Gastrocnemius medialis (tissue), 4 donors: ENCODE measurements at places on chromosomes 12 and 14.

DNA sequence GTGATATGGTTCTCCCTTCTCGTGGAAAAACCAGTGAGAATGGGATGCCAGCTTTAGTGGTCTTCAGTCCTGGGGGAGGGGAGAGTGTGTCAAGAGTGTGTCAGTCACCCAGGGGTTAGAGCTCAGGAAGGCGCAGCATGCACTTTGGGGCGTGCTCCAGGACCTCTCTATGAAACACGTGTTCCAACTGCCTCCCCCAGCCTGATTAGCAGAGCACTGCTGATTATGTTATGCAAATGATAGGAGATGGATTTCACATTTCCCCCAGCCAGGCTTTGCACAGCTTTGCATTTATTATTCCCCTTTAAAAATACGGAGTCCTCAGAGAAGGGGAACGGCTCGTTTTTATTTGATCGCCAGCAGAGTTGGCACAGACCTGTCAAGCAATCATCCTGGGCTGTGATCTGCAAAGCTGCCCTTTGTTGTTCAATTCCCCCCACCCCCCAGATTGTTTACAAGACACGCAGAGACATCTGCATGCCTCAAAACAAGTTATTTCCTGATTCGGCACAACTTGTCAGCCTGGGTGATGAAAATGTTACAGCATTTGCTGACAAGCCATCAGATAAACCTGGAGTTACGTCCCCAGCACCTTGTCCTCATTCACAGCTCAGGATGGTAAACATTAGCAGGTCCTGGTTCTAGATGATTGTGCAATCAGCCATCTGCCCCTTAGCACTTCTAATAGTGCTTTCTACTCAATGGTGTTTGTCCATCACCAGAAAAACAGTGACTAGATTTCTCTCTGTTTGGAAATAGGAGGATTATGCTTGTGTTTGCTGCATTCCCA, 196.5 kb downstream of the NOVA1 start:
- no peak for DNase-seq

- no peak for DNase-seq
Measured at GRCh38 chr12:54562750-54563356, 13.5 kb downstream of the PDE1B start.

DNA sequence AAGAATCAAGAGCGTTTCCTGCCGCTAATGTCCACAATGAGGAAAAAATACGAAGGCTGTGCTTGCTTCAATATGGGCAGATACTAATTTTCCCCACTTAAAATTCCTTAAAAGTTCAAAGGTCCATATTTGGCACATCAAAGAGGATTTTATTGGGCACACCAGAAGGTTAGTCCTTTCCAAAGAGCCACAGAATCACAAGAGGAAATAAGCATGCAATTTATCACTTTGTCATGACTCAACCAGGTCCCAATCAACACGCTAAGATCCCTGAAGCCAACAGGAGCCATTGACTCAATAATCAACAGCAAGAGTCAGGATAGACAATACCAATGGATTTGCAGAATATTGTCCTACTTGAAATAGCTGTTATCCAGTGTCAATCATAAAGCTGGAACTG, 80.6 kb downstream of the MAP1LC3B2 start:
- DNase-seq, result no peak

DNA sequence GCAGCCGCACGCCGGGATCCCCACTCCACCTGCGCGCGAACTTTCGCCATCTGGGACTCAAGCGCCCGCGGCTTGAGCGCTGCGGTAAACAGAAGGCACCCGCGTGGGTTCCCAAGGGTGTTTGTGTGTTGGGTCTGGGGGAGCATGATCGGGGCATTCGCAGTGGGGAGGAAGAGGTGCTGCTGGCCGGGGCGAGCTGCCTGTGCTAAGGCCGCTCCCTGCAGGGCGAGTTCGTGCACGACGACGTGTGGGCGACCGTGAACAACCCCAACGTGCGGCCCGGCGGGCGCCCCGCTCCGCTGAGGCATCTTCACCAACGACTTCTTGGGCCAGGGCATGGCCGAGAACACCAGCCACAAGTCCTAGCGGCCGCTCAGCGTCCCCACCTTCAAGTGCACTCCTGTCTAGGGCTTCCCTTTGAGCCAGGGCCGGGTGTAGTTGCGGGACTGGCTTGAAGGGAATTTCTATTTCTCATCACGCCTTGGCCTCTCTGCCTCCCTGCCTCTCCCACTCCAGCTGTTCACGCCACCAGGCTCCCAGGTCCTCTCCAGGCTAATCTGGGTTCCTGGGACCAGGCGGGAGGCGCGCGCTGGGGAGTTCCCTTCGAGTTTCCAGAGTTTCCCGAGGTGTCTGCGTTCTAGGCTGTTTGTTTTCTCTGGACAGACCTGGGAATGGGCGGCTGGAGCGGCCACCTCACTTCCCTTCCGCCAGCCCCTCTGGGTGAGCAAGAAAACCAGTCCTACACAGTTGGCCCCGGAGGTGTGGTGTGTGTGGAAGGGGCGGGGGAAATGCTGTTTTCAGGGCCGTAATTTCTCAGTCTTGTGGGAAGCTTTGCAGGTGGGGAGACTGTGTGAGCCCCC, 417.8 kb upstream of the TMTC1 start:
- DNase-seq, result no peak

GRCh38 chr12:49987625-49988303, 15.0 kb downstream of the AQP6 start:
- no peak for DNase-seq

- DNase-seq, result no peak
Measured at GRCh38 chr14:32134448-32135097, 57.5 kb downstream of the ARHGAP5 start.

- DNase-seq, result no peak
Measured at GRCh38 chr14:36967892-36968555, 204.4 kb downstream of the SLC25A21 start.

DNA sequence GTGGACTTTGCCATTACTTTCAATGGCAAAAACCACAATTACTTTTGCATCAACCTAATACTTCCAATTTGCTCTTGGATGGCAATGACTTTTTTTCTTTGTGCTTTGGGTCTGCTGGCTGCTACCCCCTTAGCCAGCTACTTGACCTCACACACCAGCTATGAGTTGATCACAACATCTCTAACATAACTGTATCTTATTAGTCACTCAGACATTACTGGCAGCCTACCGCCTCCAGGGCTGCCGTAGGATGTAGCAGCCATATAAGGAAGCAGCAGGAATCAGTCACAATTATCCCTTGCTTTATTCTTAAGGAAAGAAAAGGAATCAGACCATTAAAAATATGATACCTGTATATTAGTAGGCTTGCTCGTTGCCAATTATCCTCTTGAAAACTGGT, 260.5 kb downstream of the ADAMTS20 start:
- DNase-seq, result no peak

GRCh38 chr12:15962760-15963159, 51.6 kb downstream of the DERA start:
- no peak for DNase-seq

DNA sequence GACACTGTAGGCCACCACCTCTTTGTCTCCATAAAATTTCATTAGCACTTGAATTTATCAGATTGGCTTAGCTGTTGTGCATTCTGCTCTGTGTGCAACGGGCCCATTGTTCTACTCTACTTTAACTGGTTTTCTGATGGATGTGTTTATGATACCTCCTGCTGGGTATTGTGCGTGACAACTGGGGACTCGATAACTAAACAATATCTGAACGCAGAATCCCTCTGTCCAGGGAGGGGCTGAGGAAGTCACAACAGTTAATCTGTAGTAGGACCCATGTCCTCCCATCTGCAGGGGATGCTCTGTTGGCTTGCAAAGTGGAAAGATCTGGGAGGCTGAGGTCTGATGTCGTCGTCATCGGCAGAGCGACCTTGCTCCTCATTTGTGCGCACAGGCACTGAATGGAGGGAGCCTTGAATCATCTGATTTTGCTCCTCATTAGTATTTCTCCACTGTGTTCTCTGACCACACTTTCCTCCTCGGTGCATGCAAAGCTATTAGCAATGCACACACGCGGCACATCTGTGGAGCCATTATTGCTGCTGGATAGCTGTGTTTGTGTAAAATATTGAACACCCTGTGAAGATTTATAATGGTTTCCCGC, 422.5 kb downstream of the NRXN3 start:
- no peak for DNase-seq

DNA sequence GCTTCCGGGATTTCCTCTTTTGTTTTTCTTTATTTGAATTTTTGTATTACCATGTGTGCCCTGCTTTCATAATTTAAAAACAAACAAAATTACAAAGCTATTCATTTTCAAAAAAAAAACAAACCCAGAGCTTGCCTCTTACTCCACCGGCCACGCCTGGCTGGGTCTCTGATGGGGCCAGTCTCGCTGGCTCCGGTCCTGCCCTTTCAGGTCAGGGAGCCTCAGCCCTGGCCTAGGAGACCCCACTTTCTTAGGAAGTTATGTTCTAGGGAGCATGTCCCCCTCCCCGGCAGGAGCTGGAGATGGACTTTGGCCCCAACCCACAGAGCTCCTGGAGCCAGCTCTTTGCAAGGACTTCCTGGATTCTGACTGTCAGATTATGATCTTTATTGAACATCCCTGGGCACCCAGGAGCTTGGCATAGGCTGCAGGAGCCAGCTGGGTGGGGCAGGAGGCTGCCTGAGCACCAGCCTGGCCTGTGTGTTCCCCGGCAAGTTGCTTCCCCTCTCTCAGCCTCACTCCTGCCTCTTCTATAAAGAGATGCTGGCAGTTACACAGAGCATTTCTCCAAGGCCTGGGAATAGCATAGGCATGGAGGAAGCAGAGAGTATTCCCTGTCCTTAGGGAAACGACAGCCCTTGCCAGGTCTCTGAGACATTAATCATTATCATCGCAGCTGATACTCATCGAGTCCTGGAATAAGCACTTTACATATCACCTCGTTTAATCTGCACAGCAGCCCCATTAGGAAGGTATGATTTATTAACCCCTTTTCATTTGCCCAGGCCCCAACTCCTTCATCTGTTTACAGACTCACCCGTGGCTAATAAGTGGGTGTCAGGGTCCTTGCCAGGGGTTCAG, 3.5 kb downstream of the DEGS2 start:
- DNase-seq, result no peak

- no peak for DNase-seq
Measured at GRCh38 chr12:75848961-75849360, 182.6 kb downstream of the PHLDA1 start.

DNA sequence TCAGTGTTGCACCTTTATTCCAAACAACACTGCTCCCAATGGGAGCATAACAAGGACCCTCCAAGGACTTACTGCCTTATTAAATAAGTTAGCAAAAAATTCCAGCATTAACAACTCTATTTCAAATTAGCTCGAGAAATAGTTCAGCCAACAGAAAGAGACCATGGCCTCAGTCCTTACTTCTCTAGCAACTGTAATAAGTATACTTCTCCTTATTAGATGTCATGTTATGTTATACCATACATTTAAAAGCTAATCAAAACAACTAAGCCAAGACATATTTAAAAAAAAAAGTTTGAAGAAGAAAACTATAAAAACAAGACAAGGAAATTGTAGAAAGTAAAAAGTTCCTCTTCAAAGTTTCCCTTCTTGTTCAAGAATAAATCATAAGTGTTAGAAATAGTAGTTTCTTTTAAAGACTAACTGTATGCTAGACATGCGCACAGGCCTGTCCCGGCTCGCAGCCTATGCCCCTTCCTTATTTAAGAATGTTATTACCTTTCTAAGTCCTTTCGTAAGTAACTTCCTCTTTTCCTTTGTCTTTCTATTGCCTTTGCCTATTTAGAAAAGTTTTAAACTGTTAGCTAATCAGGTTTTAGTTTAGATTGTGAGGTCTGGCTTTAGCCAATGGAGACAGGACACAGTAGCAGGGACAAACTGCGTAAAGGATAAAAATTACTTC, 68.6 kb downstream of the RESF1 start:
- DNase-seq, result no peak

DNA sequence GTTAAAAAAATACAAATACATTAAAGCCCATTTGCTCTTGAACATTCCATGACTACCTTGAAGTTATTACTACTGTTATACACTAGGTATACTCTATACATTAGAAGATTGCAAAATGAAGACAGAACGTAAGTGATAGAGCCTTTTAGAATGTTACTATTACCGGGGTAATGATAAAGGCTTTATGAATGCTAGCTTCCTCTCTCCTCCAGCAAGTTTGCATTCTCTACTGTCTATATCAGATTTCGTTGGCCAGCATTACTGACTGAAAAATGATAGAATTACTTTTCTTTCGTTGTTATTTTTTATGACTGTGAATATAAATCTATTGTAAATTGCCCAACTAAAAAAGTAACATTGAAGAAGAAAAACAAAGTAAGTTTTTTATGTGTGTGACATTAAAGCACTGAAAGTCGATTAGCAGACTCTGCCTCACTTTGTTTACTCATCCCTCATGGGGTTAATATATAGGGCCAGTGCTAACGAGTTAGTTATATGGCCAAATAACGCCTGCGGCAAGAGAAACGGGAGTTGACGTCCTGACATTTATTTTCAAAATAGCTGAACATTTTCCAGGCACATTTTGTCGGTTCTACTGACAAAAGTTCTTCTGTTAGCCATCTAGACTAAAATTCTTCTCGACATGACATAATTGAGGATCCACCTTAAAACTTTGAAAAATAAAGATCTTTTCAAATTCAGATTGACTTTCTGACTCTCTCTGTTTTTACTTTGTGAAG, 163.8 kb upstream of the KITLG start:
- no peak for DNase-seq

- no peak for DNase-seq
Measured at GRCh38 chr12:24798335-24798734, 150.6 kb downstream of the BCAT1 start.

GRCh38 chr14:67944605-67945004, 125.0 kb downstream of the RAD51B start:
- no peak for DNase-seq

DNA sequence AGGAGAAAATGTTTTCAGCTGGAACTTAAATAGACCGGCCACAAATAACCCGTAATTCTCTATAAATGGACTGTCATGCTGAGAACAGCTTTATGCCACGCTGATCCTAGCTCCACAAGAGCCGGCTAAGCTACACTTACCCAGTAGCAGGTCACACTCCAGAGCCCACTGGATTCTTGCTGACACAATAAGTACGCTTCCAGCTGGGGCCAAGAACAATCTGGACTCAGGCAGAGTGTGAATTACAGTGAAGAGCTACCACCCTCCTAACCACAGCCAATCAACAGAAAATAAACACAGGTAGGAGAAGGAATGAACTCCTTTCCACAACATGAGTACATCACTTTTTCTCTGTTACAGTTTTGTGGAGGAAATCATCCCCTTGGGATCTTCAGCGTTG, 531.3 kb downstream of the GALC start:
- no peak for DNase-seq

DNA sequence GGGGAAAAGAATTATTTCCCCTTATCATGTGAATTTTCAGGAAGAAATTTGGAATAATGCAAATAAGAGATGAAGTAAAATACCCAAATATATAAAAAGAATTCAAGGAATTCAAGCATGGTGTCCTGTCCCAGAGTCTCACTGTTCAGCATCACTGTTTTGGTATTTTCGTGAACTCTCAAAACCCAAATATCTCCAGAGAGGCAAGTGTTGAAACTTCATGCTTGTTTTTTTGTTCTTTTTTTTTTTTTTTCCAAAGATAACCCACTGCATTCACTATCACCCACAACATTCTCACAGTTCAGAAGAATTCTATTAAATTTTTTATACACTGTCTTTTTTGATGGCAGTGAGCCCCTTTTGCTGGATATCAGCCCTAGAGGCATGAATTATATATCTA, 354.9 kb downstream of the DIO2 start:
- no peak for DNase-seq

- DNase-seq, result no peak
Measured at GRCh38 chr12:117180758-117181467, 9.4 kb downstream of the FBXO21 start.
